Activated CD4-positive, alpha-beta T cell treated with anti-CD3 and anti-CD28 coated beads, Interleukin-2, amount 50 U/mL, for 16 hours (primary cell): ENCODE measurements at places on chromosomes 1 and 21.
A peak's percentile ranks its signal among the peaks of the same experiment; 100 is the strongest.

DNA sequence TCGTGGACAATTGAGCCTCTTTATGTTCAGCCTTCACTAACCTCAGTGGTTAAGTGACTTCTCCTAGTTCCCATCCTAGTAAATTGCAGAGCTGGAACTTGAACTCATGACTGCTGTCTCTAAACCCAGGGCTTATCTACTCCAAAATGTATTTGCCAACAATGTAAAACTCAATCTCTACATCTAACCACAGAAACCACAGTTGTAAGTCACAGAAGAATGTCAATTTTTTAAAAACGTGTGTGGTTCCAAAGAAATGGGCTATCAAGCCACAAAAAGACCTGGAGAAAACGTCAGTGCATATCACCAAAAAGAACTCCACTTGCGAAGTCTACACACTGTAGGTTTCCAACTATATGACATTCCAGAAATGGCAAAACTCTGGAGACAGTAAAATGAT is 172.6 kb upstream of the HMCN1 start:
- DNase-seq: peak; percentile 39

GRCh38 chr1:246317332-246318035 is 189.6 kb downstream of the SMYD3 start:
- no peak for DNase-seq

DNA sequence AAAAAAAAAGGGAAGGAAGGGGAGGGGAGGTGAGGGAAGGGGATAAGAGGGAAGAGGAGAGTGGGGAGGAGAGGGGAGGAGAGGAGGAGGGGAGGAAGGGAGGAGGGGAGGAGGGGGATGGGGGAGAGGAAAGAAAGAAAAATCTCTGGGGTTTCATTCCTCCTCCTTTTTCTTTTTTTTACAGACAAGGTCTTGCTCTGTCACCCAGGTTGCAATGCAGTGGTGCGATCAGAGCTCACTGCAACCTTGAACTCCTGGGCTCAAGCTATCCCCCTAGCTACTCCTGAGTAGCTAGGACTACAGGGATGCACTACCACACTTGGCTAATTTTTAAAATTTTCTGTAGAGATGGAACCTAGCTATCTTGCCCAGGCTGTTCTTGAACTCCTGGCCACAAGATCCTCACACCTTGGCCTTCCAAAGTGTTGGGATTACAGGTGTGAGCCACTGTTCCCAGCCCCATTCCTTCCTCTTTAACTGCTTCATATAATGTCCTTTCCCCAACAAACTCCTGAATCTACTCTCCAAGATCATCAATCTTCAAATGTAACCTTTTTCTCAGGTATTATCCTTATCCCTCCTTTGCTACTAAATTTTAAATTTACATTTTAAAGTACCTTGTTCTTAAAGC is 23.2 kb downstream of the GON4L start:
- DNase-seq: no peak

DNA sequence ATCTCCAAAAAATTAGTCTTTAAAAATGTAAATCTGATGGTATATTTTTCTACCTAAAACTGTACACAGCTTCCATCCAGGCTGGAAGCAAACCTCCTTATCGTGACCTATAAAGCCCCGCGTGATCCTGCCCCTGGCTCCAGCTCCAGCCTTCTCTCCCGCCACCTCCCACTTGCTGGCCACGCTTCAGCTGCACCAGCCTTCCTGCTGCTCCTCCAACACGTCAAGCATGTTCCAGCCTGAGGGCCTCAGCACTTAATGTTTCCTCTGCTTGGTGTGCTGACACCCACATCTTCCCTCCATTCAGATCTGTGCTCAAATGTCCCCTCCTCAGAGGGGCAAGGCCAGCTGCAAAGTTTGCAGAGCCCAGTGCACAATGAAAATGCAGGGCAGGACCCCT is 123.5 kb upstream of the MAGI3 start:
- no peak for DNase-seq

- no peak for DNase-seq
Observed at GRCh38 chr21:41678016-41678923, 88.6 kb downstream of the RIPK4 start.

DNA sequence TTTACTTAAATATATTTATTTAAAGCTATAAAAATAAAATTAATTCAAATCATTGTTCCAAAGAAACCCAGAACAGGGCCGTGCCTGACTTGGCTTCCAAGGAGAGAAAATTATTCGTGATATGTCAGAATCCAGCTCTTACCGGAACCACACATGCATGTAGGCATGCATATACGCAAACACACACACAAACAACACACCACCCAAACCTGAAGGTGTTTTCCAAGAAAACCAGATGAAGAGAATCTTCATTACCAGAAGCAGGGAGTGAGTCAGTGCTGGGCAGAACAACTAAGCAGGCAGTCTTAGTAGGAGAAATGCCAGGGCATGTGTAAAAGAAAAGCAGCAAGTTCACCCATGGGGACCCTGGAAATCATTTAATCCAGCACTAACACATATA is 432.0 kb upstream of the BEND5 start:
- DNase-seq: no peak

GRCh38 chr1:2350501-2350900 is 40.9 kb downstream of the MORN1 start:
- DNase-seq: no peak

DNA sequence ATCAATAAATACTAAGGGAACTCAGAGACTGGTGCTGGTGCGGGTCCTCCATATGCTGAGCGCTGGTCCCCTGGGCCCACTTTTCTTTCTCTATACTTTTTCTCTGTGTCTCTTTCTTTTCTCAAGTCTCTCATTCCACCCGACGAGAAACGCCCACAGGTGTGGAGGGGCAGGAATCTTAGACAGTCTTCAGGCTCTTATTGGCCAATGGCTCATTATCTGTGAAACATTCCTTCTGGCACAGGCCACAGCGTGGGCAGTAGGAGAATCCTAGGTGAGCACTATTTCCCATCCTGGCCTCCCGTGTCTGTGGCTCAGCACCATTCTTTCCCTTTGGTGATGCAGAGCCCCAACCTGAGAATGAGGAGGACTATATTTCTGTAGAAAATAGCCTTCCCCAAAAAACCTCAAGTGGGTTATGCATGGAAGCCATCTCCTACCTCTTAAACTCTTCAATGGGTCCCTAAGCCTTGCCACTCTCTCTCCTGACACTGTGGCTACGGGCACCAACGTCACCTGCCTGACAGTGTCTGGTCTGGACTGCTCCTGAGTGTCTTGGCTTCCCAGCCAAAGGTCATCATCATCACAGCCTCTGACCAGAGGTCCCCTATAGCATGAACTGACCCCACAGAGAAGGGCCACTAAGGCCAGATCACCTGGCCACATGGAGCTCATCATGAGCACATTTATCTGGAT is 6.2 kb upstream of the SLAMF1 start:
- no peak for DNase-seq

- no peak for DNase-seq
Observed at GRCh38 chr1:3745590-3746381, 6.5 kb upstream of the CCDC27 start.

DNA sequence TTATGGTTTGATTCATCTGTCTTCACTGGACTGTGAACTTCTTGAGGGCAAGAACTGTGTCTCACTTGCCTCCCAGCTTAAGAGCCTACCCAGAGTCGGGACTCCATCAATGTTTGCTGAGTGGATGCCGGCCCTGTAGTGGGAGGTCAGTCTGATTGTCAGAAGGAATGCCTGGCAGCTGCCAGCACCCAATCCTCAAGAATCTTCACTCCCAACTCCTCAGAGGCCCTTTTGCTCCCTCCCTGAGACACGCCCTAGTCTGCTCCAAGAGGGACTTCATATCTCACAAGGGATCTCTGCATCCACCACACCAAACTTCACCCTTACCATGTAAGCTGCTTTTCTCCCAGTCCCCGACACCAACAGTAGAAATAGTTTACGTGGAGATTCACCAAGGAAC is 15.2 kb upstream of the KDM4A start:
- DNase-seq: no peak

GRCh38 chr1:6010554-6010953 is 18.3 kb upstream of the NPHP4 start:
- DNase-seq: no peak

DNA sequence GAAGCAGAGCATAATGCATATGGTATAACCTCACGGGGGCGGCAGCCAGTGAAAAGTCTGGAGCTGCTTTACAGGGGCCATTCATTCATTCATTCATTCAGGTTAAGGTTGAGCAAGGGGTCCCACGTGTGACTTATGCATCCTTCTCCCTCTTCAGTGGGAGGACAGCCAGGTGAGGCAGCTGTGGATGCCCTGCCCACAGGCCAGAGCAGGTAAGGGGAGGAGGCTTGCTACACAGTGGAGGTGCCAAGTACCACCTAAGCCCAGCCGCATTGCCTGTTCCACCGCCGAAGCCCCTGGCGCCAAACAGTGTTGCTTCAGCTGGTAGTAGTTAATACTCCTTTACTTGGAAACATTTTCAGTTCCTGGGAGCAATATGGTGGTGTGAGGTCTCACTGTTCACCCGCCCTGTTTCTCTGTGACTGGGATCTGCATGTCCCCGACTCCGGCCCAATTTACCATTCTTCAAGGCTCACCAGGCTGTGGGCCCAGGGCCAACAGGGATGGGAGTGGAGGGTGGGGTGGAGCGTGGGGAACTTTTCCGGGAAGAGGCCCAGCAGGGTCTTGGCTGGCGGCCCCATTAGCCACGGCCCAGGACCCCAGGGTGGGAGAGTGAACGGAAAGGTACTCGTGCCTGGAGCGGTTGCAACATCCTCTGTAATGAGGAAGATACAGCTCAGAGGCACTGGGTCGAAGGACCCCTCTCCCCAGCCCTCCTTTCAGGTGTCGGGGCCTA is 722 bp upstream of the PODN start:
- DNase-seq: no peak

DNA sequence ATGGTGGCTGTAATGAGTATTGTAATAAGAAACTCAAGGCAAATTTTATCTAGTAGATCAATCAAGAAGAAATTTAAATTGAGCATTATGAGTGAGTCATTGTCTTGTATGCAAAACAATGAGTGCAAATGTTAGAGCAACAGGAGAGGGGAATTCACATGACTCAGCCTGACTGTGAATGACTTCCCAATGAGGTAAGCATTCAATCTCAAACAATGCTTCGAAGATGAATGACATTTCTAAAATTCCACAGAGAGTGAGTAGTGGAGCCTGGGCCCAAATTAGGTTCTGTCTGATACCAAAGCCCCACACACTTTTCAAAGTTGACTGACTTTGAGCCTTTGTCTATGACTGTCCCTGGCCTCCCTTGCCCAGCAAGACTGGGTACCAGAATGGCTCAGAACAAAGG is 738.0 kb downstream of the PTPRU start:
- DNase-seq: peak; percentile 2

- no peak for DNase-seq
Observed at GRCh38 chr1:166906647-166907046, 30.6 kb upstream of the TADA1 start.

DNA sequence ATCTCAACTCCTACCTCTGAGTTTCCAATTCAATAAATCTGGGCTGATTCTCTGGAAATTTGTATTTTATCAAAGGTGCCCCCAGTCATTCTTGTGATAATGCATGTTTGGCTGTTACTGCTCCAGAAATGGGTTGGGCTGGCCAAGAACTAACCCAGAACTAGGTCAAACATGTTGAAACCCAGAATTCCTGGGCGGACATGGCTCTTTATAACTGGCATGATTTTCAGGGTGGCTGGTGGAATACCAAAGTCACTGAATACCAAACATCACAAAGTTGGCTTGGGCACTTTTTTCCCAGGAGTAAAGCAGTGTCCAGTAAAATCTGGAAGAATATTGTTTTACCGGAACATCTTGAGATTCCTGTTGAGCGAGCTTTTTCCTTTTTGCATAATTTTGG is 89.4 kb upstream of the S1PR1 start:
- no peak for DNase-seq

DNA sequence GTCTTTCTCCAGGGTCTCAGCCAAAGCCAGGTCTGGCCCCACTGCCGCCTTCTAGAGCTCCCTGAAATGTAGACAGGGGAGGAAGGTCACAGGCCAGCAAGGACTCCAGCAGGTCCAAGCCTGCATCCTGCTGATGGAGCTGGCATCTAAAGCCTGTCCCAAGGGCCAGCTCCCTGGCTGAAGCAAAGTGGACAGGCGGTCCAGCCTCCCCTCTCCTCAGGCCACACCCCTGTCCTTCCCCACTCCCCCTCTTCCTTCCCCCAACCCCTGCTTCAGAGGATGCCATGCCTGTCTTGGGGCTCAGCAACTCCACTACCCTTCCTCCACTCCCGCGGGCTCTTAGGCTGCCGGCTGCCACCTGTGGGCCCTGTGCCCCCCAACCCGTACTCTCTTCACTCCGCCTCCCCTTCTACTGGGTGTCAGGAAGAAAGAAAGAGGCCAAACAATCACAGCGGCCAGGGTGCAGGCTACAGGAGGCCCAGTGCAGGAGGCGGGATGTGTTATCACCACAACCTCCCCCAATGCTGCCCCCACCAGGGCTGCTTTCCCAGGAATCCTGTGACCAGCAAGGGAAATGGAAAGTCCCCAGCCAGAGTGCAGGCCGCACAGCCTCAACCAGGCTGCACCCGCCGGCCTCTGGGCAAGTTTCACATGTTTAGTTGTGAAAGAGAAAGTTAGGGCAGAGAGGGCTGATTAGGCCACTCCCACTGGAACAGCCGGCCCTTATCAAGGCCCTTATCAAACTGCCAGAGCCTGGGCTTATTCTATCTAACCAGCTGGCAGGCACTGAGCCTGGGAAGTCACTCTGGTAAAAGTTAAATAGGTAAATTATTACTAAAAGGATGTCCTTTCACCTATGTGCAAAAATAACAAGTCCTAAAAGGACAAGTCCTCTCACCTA is 34.1 kb downstream of the ACOT7 start:
- DNase-seq: peak; percentile 77

GRCh38 chr1:66532798-66533783 is 862 bp upstream of the SGIP1 start:
- no peak for DNase-seq

DNA sequence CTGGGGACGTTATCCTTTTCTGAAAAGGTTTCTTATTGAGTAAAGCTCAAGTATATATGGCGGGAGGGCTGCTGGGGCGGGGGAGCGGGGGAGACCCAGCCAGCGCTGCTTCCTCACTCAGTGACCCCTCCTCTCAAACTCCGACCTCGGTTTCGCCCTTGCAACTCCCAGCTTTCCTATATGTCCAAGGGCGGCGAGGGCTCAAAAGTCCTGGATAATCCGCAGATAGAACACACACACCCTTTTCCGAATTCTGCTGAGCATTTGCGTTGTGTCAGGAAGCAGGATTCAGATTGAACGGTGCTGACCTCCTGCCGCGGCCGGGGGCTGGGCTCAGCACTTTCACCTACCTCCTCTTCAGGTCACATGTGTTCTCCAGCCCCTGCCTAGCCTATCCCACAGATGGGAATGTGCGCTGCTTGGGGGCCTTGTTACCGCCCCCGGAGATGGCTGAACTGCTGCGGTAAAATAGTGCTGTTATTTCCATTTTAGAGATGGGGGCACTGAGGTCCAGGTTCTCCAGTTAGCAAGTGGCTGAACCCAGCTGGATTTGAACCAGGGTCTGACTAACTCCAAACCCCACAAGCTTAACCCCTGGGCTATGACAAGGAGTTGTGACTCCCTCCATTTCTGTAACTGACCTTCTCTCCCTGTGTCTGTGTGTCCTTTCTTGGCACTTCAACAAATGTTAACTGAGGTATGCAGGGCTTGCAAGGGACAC is 795 bp upstream of the AHDC1 start:
- DNase-seq: no peak

GRCh38 chr1:113660088-113660487 is 99.2 kb downstream of the PHTF1 start:
- no peak for DNase-seq

GRCh38 chr1:205993068-205993467 is 10.1 kb downstream of the RAB7B start:
- DNase-seq: no peak

GRCh38 chr1:115678141-115678540 is 36.4 kb downstream of the VANGL1 start:
- no peak for DNase-seq

GRCh38 chr1:55059302-55060132 is 20.2 kb downstream of the PCSK9 start:
- no peak for DNase-seq

GRCh38 chr21:43975469-43976098 is 36.5 kb upstream of the TRAPPC10 start:
- peak; percentile 83 for DNase-seq
